ENCODE measurements at places on chromosomes 1 and 21.
A peak's percentile ranks its signal among the peaks of the same experiment; 100 is the strongest.

GRCh38 chr1:119975006-119975405 is 78.7 kb upstream of the ADAM30 start:
- no peak for DNase-seq

- DNase-seq, result no peak
Measured at GRCh38 chr1:22595108-22595507, 31.8 kb downstream of the EPHA8 start.

GRCh38 chr1:26434161-26434752 is 2.1 kb downstream of the DHDDS start:
- DNase-seq, result no peak

DNA sequence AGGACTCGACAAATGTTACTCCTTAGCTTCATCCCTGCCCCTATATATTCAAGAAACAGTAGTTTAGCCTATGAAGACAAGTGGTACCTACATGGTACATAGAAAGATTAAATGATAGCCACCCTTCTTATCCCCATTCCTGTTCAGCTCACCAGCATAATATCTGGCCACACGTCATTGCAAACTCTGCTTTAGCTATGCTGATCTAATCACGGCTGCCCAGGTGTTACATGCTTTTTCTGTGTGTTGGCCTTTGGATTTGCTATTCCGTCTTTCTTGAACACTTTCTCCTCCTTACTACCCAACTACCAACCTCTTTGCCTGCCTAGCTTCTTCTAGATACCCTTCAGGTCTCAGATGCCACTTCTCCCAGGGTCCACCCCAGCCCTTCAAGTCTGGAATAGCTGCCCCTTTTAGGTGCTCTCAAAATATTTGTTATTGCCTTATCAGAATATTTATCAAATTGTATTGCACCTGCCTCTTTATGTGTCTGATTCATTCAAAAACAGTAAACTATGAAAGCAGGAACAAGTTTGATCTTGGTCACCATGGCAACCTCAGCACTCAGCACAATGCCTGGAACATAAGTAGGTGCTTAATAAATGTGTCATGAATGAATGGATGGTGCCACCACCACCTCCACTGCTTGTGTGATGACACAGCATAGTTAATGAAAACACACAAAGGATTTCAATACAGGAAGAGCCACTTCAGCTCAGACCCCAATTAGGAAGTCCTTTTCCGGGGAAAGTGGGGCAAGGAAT is 11.4 kb upstream of the DNASE2B start:
- DNase-seq, result no peak

DNA sequence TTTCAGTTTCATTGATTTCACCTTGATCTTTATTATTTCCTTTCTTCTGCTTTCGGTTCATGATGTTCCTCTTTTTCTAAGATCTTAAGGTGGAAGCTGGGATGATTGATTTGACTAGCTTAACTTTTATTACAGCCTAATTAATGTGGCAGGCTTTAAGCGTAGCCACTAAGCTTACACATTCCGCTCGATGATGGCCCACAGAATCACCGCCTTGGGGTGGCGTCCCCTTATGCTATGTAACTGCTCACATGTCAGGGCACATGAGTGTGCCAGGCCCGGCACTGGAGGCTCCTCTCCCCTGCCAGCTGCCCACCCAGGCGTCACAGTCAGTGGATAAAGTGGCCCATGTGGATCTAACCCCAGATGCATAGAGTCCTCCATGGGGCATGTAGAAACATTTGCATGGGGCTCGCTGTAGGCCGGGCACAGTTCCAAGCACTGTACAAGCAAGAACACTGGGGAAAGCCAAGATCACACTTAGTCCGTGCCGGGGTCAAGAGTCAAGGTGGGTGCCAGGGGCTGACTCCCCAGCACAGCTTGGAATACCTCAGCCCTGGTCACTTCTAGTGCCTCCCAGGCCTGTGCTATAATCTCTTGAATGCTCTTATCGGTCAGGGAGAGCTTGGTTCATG is 41.7 kb downstream of the PKNOX1 start:
- DNase-seq, result no peak

DNA sequence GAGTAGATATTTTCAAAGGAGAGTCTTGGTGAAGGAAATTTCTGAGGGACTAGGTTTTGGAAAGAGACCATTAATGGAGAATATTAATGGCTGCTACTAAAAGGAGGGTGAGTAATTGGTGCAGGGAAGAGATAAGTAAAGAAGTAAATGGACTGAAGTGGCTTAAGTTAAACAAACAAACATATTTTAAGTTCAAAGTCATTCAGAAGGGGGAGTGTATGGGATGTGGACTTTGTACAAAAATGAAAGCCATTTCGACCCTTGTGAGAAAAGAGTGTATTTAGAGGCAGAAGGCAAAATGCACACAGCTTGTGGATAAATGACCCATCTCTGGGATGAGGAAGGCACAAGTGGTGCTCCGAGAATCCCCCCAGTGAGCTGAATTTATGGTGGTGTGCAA is 171.7 kb downstream of the BACH1 start:
- no peak for DNase-seq

- DNase-seq, result no peak
Measured at GRCh38 chr1:18302788-18303413, 177.8 kb upstream of the KLHDC7A start.

GRCh38 chr1:29708381-29708780 is 472.1 kb downstream of the PTPRU start:
- DNase-seq, result no peak

- no peak for DNase-seq
Measured at GRCh38 chr21:39518847-39519210, 67.1 kb downstream of the SH3BGR start.

GRCh38 chr1:58900396-58900795 is 116.5 kb upstream of the JUN start:
- DNase-seq, result no peak

GRCh38 chr1:43232074-43232473 is 37.7 kb upstream of the TMEM125 start:
- no peak for DNase-seq

DNA sequence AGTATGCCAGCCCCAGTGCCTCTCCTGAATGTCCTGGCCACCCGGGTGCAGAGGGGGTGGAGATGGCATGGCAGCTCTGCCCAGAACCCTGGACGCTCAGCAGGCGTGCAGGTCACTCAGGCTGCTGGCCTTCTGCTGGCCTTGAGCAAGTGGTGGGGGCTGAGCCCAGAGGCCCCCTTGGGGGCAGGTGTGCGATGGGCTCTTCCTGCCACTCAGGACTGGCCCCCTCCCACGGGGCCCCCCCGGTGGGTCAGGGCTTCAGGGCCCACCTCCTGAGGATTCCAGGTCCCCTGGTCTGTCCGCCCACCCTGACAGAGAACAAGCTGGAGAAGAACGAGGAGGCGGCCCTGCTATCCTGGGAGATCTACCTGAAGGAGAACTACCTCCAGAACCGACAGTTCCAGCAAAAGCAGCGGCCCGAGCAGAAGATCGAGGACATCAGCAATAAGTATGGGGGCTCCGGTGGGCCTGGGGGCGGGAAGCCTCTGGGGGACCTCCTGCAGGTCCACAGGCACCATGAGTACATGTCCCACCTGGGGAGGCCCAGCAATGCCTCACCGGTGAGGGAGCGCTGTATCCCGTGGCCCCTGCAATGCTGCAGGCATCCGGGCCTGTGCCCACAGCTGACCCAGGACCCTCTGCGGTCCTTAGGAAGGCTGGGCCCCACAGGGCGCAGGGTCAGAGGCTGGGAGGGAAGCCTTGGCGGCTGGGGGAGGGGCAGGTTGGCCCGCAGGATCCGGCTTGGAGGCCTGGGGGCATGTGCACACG is 37.0 kb upstream of the LRRC3 start:
- peak; percentile 77 for DNase-seq

GRCh38 chr21:26759731-26760130 is 85.5 kb downstream of the ADAMTS1 start:
- DNase-seq, result no peak

- no peak for DNase-seq
Measured at GRCh38 chr1:42379794-42380585, 602 bp upstream of the RIMKLA start.

GRCh38 chr1:29583727-29584126 is 347.4 kb downstream of the PTPRU start:
- no peak for DNase-seq

- DNase-seq, result no peak
Measured at GRCh38 chr1:205809942-205810345, 3.1 kb downstream of the SLC41A1 start.
